ENCODE measurements at places on chromosomes 3 and 15.

DNA sequence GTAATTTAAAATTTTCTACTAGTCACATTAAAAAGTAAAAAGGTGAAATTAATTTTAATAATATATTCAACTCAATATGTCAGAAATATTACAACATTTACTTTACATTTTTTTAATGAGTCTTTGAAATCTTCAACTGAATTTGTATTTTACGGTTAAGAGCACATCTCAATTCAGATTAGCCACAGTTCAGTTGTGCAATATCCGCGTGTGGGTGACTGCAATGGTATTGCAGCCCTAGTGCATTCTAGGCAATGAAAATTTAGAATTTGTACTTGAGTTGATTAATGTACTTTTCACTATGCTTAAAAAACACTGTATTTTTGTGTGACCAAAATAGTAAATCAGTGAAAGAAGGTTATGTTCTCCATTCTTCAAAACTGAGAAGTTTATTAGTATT, 57.3 kb downstream of the CEP63 start:
- DNase-seq: no peak

DNA sequence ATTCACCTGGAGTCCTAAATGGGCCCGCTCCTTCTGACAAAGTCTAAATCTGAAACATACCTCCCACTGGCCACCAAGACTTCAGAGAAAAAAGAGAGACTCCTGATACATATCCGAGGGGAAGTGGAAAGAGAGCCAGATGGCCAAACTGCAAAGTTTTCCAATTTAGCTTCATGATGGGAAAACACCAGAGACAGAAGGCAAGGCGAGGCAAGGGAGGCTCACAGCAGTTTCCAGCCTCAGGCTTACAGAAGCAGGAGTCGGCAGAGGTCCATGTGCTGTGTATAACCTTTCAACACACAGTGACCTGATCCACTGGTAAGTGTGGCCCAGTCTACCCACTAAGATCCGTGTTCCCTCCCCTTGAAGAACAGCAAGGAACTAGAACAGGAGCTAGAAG, 29.9 kb upstream of the PDE8A start:
- DNase-seq: no peak

- no peak for DNase-seq
Observed at GRCh38 chr3:55724821-55725220, 237.7 kb upstream of the WNT5A start.

DNA sequence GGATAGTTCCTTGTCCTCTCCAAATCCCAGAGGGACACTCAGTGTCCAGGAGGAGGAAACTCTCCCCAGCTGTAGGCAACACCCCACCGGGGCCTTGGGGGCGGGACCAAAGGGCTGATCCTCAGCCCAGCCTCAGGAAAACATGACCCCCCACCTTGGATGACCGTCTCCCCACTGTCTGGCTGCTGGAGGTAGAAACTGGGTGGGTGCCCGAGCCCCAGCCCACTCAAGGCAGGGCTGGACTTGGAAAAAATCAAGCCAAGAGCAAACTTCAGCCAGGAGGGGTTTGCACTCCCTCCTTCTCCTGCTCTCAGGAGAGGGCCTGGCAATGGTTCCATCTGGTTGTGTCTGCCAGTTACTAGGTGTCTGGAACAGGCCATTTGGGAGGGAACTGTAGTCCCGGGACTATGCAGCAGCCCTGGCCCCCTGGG, 3.6 kb upstream of the RASL12 start:
- no peak for DNase-seq

GRCh38 chr3:9351709-9352126, 11.1 kb upstream of the THUMPD3 start:
- no peak for DNase-seq

DNA sequence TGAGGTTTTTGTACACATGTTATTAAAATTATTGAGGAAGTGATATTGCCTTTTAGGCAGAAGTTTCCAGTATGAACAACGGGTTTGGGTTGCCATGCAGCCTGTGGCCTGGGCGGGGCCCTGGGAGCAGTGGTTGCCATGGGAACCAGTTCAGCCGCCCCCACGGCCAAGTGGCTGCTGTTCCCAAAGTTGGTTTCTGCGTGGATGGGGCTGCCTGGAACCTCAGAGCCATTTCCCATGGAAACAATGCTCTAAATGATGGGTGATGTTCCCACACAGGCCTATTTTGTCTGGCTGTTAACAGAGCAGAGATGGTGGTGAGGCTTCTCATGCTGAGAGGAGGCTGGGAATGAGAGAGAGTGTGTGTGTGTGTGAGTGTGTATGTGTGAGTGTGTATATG, 19.5 kb downstream of the MRAS start:
- no peak for DNase-seq

Data from NCI-H774 (cell line).